LoVo (cell line): ENCODE measurements at places on chromosomes 7 and 10.

DNA sequence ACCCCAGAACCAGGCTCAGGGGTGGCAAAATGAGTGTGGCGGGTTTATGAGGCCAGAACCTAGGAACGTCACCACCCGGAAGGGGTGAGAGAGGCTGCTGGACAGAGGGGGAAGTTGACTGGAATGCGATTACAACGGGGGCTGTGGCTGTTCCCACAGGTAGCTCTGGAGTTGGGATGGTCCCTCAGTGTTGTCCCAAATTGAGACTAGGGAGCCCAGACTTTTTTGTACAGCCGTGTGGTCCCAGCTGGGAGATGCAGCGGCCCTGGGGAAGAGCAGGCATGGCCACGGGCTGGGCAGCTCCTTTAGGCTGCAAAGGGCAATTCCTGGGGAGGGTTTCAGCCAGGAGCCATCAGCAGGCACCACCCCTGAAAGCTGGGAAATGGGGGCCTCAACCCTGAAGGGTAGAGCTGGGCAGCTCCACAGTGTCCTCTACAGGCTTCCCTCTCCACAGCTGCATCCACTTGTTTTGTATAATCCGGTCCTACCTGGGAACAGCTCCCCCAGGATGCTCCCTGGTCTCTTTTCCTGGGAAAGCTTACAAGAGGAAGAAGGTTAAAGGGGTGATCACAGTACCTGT is 11.0 kb upstream of the GDF10 start:
- no peak for DNase-seq

- DNase-seq, result peak; percentile 54
Observed at GRCh38 chr7:135980665-135981180, 3.6 kb upstream of the MTPN start.

GRCh38 chr7:1666823-1667565 is 3.1 kb upstream of the ELFN1 start:
- no peak for DNase-seq

- no peak for DNase-seq
Observed at GRCh38 chr10:82866424-82867020, 991.5 kb downstream of the NRG3 start.

DNA sequence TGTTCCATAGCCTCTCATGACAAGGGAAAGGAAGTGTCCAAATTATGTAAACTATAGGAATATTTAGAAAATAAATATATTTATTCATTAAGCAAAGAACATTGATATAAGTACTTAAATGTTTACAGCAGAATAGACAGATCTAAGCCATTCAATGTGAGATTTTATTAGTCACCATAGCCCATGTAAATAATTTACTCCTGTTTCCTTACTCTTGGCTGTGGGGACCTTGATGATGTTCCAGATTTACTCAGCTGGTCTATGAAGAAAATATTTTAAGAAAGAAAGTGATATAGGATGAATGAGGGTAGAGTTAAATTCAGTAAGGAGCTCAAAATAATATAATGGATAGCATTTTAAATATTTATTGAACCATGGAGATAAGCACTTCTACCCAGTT is 442.6 kb upstream of the KLF6 start:
- DNase-seq, result no peak

GRCh38 chr10:58775960-58776567 is 263.4 kb downstream of the BICC1 start:
- DNase-seq, result no peak

DNA sequence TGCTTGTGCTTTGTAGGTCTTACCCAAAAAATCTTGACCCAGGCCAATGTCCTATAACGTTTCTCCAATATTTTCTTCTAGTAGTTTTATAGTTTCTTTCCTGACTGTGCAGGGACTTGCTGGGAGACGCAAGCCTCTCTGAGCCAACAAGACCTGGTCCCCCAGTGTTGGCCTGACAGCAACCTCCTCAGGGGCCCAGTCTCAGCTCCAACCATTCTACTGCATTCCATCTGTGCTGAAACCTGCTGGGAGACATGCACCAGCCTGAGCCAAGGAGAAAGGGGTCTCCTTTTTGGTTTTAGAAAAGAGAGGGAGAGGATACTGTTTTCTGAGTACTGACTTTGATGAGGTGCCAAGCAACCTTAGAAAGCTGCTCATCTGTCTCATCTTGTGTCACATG is 251.4 kb downstream of the PRKG1 start:
- DNase-seq, result no peak

GRCh38 chr7:127473409-127473808 is 80.9 kb upstream of the ZNF800 start:
- DNase-seq, result no peak

GRCh38 chr7:133252506-133252857 is 396 bp upstream of the EXOC4 start:
- no peak for DNase-seq

DNA sequence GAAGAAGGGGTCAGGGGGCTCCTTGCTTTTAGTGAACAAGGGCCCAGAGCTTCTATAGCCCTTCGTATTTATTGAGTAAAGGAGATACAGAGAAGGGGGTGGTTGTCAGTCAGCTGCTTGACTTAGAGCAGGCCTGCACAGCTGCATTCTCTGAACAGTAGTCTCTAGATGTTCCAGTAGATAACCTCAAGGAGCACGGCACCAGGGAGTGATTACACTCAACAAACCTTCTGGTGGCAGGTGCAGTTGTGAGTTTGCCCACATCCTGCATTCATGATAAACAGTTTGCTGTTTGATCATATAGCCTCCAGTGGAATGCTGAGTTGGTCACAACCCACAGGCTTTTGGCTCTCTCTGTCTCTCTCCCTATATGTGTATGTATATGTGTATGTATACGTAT is 70.0 kb upstream of the GJD4 start:
- no peak for DNase-seq

- DNase-seq, result no peak
Observed at GRCh38 chr7:132485136-132485535, 91.1 kb downstream of the PLXNA4 start.

- no peak for DNase-seq
Observed at GRCh38 chr10:77716458-77717317, 79.1 kb upstream of the KCNMA1 start.

GRCh38 chr10:107163881-107164861 is at the start of gene SORCS1:
Gene SORCS1, minus strand, starts transcription at chr10:107164706.
- DNase-seq, result no peak

DNA sequence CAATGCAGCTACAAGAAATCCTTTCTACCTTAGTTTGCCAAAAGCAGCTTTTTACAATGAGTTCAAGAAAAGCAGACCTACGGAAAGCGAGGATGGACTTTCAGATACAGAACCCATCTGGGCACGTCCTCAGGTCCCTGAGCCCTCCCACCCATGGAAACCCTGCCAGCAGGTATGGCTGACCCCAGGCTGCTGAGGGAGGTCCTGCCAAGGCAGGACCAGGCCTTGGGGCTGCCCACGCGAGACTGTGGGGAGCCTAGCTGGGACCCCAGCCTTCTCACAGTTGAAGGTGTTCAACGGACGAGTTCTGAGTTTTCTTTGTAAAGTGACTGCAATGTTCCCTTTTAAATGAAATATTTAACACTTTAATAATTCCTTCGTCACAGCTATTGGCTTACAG is 245.0 kb downstream of the MGMT start:
- DNase-seq, result no peak

DNA sequence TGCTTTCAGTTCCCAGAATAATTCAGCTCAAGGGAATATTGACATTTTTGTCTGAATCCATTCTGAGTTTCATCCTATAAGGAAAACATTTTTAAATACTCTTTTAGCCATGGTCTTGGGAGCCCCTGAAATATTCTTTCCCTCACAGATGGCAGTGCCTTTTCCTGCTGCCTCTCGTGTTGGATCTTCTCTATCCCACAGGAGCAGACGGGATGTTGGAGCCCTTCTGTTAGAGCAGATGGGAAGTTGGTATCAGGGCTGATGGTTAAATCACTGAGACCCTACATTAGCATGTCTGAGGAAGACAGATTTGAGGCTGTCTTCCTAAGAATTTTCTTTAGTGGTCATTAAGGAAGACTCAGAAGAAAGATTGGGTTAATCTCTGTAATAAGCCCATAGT is 737.8 kb downstream of the LRMDA start:
- DNase-seq, result no peak

GRCh38 chr10:12428447-12429135 is 79.2 kb downstream of the CAMK1D start:
- no peak for DNase-seq
